SJSA1 (cell line): ENCODE measurements at places on chromosomes 16 and 17.

DNA sequence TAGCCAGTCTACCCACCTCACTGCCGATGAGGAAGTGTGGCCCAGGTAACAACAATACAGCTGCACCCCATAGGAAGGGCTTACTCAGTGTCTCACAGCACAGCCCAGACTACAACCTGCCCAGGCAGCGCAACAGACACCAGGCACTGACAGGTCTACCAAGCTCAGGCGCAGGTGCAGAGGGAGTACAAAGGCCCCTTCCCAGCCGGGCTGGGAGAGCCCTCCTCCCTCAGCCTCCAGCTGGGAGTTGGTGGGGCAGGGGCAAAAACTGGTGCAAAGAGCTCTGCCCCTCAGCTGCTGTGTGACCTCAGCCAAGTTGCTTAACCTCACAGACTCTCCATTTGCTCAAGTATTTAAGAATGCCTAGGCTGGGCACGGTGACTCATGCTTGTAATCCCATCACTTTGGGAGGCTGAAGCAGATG, 112.6 kb upstream of the LHX1 start:
- DNase-seq, result no peak

DNA sequence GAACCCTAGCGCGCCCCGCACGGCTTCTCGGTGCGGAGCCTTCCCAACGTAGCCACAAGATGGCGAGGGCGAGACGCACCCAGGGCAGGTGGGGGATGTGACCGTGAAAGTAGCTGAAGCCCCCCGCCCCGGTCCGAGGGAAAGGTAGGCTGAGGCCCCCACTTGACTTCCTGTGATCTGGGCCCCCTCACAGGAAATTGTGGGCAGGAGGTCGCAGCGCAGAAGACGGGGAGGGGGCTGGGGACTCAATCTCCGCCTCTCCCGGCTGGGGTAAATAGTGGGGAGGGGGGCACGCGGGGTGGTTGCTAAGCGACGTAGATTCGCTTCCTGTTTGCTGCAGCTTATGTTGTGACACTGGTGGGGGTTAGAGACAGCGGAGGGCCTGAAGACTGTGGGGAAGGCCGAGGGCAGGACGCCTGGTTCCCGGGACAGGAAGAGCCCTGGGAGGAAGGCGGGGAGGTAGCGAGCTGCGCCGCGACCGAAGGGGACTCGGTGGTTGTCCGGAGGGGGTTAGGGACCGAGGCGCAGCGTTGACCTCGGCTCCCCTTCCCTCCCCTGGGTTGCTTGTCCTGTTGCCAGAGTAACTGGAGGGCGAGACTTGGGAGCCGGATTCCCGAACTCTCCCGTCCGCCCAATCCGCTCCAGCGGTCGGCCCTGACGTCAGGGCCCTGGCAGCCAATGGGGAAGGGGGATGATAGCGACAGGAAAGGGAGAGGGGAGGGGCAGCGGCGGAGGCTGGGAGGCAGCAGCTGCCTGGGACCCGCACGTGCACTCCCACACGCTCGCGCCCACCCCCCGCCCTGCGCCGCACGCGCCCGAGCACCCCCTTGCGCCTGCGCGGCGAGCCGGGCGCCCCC, 1.2 kb downstream of the KDM6B start:
- peak; percentile 96 for DNase-seq

GRCh38 chr17:45145035-45145389, 3.3 kb upstream of the HEXIM1 start:
- no peak for DNase-seq

GRCh38 chr17:8426094-8426720, 9.5 kb upstream of the NDEL1 start:
- DNase-seq, result no peak

GRCh38 chr17:1783834-1784611, 22.2 kb downstream of the SERPINF1 start:
- no peak for DNase-seq

GRCh38 chr16:14100825-14101224, 29.7 kb downstream of the MRTFB start:
- no peak for DNase-seq

DNA sequence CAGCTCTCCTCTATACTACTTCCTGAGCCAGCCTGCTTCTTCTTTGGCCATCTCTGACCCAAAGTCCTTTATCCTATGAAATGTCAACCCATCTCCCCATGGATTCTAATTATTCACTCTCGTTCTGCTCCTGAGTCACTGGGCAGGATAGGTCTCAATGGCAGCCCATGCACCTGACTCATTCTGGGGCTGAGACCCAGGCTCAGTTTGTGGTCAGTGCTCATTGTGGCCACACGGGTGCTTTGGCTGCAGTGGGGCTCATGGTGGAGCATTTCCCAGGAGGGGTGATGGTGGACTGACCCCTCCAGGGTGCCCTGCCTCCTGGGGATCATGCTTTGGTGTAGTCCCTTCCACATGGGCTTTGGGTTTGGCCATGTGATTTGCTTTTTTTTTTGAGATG, 154.8 kb upstream of the WSCD1 start:
- DNase-seq, result no peak

GRCh38 chr16:54175552-54176375, 110.8 kb downstream of the IRX3 start:
- DNase-seq, result no peak

DNA sequence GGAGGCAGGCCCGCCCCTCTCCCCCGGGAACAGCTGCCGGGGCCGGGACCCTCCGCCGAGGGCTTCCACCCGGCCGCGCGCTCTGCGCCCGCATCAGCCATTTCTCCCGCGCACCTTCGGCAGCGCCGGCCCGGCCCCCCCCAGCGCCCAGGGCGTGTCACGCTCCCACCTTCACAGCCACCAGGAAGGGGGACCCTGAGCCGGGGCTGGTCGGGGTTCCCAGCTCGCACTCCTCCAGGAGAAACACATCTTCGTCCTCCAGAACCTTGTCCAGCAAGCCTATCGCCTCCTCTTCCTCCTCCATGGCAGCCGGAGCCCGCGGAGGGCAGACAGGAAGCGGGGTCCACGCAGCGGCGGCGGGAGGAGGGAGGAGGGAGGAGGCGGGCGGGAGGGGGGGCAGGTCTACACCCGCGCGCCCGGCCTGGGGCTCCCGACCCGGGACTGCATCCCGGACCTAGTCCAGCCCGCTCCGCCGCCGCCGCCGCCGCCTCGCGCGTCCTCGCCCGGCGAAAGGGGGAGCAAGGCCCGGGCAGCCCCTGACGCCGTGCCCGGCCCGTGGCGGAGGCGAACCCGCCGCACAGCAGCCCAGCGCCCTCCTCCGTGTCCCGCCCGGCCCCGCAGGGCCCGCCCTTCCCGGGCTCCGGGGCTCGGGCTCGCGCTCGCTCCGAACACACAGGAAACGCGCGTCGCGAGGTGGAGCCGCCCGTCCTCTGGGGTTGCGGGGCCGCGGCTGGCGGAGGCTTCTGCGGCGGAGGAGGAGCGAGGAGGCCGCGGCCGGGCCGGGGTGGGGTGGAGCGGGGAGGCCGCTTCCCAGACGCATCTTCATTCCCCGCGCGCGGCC, 70.8 kb downstream of the ABR start:
- DNase-seq, result no peak

GRCh38 chr16:22330326-22330725, 33.1 kb downstream of the POLR3E start:
- DNase-seq, result no peak

GRCh38 chr17:58153671-58154070, 5.5 kb downstream of the OR4D1 start:
- no peak for DNase-seq

- DNase-seq, result no peak
Measured at GRCh38 chr17:57762452-57763395, 17.6 kb upstream of the CCDC182 start.

DNA sequence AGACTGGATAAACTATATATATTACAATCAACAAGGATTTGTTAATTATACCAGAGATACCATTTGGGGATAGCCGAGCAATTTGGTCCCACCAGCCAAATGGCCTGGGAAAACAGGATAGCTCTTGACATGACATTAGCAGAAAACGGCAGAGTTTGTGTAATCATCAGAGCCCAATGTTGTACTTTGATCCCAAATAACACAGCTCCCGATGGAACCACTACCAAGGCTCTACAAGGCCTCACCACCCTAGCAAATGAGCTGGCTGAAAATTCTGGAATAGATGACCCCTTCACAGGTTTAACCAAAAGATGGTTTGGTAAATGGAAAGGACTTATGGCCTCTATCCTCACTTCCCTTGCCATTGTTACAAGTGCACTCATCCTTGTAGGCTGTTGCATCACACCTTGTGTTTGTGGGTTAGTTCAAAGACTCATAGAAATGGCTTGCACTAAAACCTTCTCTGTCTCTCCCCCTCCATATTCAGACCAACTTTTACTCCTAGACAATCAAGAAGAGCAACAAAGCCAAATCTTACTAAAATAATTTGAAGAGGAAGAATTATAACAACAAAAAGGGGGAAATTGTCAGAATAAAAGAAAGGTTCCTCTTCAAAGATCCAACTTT, 9.5 kb downstream of the TXNL4B start:
- no peak for DNase-seq

DNA sequence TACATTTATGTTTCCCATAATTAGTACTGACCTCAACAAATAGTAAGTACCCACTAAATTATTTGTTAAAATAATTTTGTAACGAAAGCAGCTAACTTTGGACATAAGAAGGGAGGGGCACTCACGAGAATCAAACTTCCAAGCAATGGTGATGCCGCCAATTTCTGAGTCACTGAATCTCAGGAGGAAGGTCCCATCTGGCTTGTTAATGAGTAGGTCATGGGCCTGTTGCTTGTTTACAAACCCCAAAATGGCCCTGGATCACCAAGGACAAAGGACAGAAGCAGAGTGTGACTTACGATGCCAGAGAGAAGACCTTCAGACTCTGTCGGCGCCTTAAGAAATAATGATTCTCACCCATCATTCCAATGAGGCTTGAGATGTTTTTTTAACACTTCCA, 15.8 kb upstream of the GHDC start:
- no peak for DNase-seq

- peak; percentile 34 for DNase-seq
Measured at GRCh38 chr17:13584701-13585080, 17.0 kb downstream of the HS3ST3A1 start.

GRCh38 chr17:77722366-77722765, 236.1 kb upstream of the TNRC6C start:
- DNase-seq, result no peak

DNA sequence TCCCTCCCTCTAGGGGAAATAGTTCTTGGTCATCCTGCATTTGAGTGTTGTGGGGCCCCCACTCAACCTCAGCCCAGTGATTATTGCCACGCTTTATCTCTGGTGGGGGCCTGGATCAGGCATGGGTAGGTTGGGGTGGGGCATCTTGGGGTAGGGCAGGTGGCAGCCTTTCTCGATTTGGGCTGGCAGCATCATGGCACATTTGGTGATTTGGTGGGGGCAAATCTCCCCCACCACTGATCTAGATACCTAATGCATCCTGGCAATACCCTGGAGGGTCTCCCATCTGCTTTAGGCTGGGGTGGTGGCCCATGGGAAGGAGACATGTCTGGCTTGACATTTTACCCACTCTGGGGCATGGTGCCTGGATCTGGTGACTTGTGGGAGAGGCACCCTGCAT, 40.2 kb downstream of the NLRP1 start:
- no peak for DNase-seq

DNA sequence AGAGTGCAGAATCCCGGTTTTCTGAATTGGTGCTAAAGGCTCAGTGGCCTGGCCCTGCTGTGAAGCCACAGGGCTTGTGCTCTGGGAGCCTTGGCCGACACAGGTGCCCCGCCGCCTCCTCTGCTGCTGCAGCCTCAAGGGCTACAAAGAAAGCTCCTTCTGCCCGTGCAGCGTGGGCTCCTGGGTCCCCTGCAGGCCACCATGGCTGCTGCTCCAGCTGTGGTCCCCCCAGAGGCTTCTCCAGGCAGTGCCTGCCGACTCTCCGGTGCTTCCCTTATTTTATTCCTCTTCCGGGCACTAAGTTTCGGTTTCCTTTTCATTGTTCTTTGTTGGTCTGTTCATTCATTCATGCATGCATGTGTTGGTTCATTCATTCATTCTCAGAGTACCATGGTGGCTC, 53.1 kb downstream of the CMIP start:
- DNase-seq, result no peak

- no peak for DNase-seq
Measured at GRCh38 chr17:64400642-64401041, 10.0 kb upstream of the PECAM1 start.

GRCh38 chr17:27985736-27986399, 56.6 kb upstream of the NLK start:
- DNase-seq, result no peak

DNA sequence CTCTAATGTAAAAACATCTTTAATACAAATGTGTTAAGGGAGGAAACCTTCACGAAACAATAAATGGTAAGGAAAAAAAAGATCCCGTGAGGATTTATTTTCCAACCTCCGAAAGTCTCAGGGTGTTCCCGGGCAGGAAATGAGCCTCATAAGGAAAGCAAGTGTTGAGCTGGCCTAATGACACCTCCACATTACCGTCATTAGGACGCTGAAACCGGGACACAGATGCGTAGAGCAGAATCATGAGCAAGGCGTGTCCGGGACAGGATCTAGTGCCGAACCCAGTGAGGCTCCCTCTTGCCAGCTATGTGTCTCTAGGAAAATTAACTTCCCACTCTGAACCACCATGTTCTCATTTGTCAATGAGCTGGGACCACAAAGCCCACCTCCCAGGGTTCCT, 22.7 kb upstream of the CYTH1 start:
- no peak for DNase-seq

DNA sequence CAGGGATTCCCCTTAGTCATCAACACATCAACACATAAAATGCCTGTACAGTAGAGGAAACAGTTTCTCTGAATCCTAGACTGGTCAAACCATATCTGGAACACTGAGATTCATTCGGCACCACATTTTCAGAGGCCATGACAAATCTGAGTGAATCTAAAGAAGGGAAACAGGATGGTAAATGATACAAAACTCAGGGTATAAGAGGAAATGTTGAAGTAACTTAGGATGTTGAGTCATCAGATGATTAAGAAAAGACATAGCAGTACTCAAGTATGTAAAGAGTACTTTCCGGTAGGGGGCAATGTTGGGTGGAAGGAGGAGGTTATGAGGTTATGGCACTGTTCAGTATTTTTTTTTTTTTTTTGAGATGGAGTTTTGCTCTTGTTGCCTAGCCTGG, 358.5 kb upstream of the PMFBP1 start:
- peak; percentile 46 for DNase-seq

- no peak for DNase-seq
Measured at GRCh38 chr17:49067163-49067562, 65.4 kb upstream of the B4GALNT2 start.

GRCh38 chr16:85473909-85474620, 139.1 kb upstream of the GSE1 start:
- no peak for DNase-seq

DNA sequence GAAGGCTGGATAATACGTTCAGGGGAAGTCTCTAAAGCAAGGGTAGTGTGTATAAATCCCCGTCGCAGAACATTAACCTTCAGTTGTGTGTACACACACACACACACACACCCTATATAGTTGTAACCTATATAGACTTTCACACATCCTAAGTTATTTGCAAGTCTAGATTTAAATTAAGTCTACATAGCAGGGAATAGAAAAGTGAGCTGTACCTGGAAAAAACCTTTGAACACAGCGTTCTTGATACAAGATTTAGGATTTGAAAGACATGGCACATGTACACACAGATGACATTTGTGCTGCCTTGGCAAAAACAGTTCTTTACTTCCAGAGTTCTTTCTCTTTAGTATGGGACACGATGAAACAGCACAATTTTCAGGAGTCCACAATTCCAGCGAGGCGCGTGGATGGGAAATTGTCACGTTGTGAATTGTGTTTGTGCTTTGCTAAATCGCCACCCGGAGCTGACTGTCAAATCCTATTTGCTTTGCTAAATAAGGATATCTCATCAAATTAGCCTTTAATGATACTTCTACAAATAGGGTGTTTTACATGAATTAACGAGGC, 233.9 kb downstream of the MRTFB start:
- no peak for DNase-seq

- no peak for DNase-seq
Measured at GRCh38 chr17:47401100-47401499, 77.3 kb downstream of the EFCAB13 start.

GRCh38 chr17:74569020-74570003, 2.0 kb upstream of the CD300H start:
- DNase-seq, result peak; percentile 69
